ENCODE measurements at places on chromosomes 13 and 19.

DNA sequence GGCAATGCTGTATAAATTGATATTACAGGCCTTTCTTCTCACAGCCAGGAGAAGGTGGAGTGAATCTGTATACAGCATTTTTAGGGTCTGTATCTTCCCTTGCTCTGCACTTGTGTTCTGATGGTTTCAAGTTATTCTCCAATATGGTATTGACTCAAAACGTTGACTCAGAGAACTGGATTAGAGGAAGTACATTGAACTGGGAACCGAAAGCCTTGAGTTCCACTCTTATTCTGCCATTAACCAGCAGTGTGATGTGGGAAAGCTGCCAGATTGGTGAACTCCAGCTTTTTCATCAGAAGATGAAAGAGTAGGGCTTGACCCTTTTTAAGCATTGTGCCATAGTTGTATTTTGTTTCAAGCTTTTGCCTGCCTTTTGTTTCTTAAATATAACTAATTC lies 167.7 kb downstream of the SPRY2 start:
- H3K4me3 ChIP-seq = no peak overlapping the region
- no peaks in the 10 kb centered on the region for H3K36me3 ChIP-seq
- H3K27me3 ChIP-seq = no peaks in the 10 kb centered on the region
- DNase-seq = no peak
- no peaks in the 10 kb centered on the region for H3K4me1 ChIP-seq

- no peaks in the 10 kb centered on the region for H3K27me3 ChIP-seq
- H3K4me3 ChIP-seq = no peak overlapping the region
- H3K27ac ChIP-seq = no peak overlapping the region
- peaks cover 25% of the 10 kb centered on the region for H3K4me1 ChIP-seq
- DNase-seq = no peak
- no peaks in the 10 kb centered on the region for H3K36me3 ChIP-seq
Observed at GRCh38 chr19:2536461-2536860, 60.5 kb downstream of the GADD45B start.

GRCh38 chr13:109869312-109870237 lies 83.2 kb upstream of the IRS2 start:
- H3K27me3 ChIP-seq = no peaks in the 10 kb centered on the region
- peak overlapping the region; percentile 57 for H3K4me3 ChIP-seq
- H3K36me3 ChIP-seq = no peaks in the 10 kb centered on the region

DNA sequence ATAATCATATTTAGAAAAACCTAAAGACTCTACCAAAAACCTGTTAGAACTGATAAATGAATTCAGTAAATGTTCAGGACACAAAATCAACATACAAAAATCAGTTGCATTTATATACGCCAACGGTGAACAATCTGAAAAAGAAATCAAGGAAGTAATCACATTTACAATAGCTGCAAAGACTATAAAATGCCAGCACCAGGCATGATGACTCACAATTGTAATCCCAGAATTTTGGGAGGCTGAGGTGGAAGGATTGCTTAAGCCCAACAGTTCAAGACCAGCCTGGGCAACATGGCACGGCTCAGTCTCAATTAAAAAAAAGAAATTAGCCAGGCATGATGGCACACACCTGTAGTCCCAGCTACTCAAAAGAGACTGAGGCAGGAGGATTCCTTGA lies 7.0 kb downstream of the ZNF562 start:
- DNase-seq = no peak
- H3K4me3 ChIP-seq = no peak overlapping the region
- H3K36me3 ChIP-seq = peaks cover 18% of the 10 kb centered on the region
- no peak overlapping the region for H3K27ac ChIP-seq
- no peaks in the 10 kb centered on the region for H3K4me1 ChIP-seq

DNA sequence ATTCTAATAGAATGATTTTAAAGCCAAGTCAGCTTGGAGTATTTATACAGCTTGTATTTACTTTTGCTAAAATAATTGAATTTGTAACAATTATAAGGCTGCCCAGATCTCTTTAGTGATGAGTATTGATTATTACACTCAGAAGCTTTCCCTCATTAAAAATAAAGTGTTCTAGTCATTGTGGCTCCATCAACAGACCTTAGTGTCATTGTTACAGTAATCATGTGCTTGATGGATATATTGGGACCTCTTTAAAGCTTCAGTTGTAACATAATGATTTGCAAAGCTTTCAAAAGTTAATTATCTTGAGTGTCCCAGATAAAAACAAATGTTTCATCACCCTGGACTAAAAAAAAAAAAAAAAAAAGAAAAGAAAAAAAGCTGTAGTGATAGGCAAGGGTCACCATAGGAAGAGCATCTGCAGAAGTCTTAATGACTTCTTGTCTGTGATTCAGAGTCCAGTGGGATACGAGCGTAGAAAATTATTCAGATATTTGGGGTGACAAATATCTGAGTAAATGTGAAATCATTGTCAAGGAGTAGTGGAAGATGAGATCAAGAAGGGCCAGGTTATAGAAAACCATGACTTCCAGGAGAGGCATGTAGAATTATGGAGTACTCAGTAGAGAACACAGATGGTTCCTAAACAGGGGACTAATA lies 369.6 kb downstream of the DCT start:
- H3K27me3 ChIP-seq = no peaks in the 10 kb centered on the region
- no peak overlapping the region for H3K4me3 ChIP-seq
- no peak overlapping the region for H3K27ac ChIP-seq
- DNase-seq = no peak
- no peaks in the 10 kb centered on the region for H3K36me3 ChIP-seq
- H3K4me1 ChIP-seq = peaks cover 17% of the 10 kb centered on the region

DNA sequence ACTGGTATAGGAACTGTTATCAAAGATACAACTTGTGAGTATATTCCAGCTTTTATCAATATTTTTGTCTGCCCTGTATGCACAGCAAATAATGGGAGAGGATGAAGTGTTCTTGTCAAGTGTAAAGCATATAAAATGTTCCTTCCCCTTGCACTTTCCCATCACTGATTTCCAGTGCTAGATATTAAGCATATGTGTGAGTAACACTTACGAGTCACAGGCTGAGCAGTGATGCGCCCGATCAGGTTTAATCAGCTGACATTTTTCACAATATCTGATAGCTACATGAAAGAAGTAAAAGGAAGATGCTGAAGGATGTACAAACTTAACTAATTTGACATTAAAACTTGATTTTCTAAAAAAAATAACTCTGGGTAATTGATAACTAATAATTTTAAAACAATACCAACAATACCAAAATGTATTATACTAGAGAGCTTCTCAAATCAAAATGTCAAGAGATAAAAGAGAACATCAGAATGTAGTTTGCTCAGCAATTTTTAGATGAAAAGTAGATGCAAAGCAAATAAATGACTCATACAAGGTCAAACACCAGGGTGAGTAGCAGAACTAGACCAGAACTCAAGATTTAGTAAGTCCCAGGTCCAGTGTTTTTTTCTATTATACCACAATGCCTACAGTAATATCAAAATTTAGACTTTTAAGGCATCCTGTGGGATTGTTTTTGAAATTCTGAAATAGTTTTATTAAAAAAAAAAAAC lies 56.4 kb downstream of the ZDHHC20 start:
- no peak overlapping the region for H3K4me3 ChIP-seq
- peaks cover 13% of the 10 kb centered on the region for H3K4me1 ChIP-seq
- DNase-seq = peak; percentile 39

GRCh38 chr13:95221971-95222732 lies 79.1 kb downstream of the ABCC4 start:
- H3K27ac ChIP-seq = no peak overlapping the region
- no peak for DNase-seq
- no peak overlapping the region for H3K4me3 ChIP-seq
- H3K4me1 ChIP-seq = no peaks in the 10 kb centered on the region
- no peaks in the 10 kb centered on the region for H3K27me3 ChIP-seq
- H3K36me3 ChIP-seq = no peaks in the 10 kb centered on the region

Measured in osteoblast (primary cell).